ENCODE measurements at places on chromosomes 5 and 9.

DNA sequence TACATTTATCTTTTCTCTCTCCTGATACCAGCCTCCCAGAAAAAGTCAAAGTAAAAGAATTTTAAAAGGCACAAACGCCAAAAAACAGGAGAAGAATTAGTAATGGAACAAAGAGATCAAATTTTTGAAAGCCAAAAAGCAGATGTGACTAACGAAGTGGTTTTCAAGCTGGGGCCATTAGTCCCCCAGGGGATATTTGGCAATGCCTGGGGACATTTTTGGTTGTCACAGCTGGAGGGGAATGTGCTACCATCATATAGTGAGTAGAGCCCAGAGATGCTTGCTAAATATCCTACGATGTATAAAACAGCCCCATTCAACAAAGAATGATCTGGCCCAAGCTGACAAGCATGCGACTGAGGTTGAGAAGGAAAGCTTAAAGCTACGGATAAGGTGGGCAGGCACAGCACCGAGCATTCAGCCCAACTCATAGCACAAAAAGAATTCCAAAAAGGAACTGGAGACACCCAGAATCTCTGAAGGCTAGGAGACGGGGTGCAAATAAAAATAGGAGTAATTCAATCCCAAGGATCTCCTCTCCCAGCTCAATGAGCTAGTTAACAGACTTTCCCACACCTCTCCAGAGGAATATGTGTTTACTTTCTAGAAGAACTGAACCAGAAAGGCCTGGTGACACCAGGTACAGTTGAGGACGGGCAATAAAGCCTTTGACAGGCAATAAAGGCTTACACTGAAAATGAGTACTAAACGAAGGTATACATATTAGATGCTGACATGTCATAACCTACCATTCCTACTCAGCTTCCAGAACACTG is 269.0 kb downstream of the DENND1A start:
- DNase-seq = no peak

GRCh38 chr9:33815781-33816180 is 1.2 kb upstream of the UBE2R2 start:
- no peak for DNase-seq

DNA sequence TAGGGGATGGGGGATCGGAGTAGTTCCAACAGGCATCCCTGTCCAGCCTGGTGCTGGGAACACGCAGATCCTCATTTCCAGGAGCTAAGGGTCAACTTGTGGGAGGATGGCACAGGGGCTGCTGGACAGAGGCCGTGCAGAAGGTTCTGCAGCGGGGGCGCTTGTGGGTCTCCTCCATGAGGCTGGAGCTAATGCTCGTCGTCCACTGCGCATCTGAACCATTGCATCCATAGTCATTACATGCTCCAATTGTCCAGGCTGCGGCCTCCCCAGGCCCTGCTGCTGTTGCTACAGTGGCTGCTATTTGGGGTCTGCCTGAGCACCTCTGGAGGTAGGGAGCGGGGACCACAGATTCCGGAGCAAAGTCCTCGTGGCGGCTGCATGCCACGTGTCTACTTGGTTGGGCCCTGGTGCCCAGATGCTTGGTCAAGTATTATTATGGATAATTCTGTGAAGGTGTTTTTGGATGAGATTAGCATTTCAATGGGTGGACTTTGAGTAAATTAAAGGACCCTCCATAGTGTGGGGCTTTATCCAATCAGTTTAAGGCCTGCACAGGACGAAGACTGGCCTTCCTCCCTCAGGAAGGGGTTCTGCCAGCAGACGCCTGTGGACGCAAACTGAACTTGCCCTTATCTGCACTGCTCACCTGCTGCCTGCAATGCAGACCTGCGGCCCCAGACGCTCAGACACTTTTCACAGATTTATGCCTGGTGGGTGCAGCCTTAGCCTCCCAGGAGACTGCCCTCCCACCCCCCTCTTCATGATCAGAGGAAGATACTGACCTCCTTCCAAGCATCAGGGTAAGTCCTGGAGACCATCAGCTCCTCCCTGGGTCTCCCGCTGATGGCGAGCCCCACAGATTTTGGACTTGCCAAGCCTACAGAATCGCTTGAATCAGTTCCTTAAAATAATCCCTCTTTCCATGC is 127.5 kb upstream of the IRX4 start:
- DNase-seq = no peak

DNA sequence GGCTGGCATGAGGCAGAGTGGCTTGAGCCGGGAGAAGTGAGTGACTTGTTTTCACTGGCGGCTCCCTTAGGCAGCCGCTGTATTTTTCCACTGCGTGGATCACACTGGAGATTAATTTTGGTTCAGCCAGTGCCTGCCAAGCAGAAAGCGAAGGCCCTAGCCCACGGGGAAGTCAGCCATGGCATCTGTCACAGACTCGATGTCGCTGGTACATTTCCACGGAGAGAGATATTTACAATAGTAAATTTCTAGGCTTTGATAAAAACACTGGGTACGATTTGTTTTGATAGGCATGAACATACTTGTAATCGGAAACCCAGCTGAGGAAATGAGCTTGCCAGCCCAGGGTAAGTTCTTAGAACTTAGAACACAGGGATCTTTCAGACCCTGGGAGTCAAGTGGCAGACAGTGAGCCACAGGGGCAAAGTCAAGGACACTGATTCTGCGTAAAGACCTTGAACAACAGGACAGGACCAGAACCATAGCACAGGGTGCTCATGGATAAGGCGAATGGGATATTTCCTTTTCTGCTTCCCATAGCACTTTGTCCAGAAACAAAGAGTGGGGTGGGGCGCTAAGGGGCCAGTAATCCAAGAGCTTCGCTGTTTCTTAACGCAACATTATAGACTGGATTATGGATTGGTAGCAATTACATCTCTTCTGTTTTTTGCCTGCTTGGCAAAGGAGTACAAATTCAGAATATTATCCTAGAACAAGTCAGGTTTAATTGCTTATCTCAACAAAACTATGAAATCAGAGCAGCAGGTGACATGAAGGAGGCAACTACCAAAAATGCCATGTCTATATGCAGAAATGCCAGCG is 4.5 kb downstream of the DUSP1 start:
- no peak for DNase-seq

GRCh38 chr9:128882677-128883603 is 1.0 kb downstream of the LRRC8A start:
- DNase-seq = peak; percentile 29

DNA sequence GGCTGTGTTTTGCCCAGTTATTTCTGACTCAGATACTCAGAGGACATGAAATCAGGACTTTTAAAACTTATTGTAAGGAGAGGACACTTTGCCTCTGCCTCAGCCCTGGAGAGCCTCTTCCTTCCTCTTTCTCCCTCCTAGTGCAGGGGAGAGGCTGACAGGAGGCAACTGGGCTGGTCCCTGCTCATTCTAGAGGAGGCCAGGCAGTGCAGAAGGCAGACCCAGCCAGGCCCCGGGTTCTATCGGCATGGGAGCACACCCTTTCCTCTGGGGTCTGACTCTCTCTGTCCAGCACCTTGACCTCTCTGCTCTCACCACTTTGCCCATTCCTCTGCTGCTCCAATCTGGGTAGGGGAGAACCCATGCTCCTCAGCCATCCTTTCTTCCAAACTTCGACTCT is 16.0 kb upstream of the SMIM32 start:
- no peak for DNase-seq

DNA sequence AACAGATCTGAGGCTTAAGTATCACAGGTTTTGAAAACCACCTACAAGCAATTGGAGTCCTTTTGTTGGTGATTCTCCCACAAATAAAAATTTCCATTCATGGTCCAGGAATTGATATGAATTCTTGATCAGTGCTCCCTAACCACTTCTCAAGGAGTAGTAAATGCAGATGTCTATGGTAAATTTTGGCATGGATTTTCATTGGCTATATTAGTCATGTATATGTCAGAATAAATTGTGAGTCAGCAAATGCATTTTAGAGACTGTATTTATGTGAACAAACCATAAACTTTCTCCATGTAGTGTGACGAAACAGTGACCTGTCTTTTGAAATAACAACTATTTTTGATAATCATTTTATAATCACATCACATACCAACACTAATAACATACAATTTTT is 611.1 kb downstream of the HTR1A start:
- no peak for DNase-seq

- DNase-seq = no peak
Observed at GRCh38 chr9:113588242-113588810, 124.8 kb downstream of the RGS3 start.

DNA sequence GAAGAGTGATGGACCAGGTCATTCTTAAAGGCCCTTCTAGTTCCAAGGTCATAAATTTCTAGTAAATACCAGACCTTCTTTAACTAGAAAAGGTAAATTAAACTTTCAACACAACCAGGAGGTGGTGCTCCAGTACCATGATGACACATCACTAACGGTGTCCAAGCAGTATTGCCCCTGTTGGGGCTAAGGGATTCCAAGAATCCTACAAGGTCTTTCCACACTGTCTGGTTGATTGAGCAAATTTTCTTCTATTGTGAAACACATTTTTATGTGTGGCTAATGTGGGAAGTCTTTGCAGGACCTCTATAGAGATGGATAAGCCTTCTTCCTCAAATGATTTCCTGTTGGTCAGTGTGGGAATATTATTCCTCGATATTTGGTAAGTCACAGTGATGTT is 459.6 kb upstream of the PAPPA start:
- DNase-seq = no peak

DNA sequence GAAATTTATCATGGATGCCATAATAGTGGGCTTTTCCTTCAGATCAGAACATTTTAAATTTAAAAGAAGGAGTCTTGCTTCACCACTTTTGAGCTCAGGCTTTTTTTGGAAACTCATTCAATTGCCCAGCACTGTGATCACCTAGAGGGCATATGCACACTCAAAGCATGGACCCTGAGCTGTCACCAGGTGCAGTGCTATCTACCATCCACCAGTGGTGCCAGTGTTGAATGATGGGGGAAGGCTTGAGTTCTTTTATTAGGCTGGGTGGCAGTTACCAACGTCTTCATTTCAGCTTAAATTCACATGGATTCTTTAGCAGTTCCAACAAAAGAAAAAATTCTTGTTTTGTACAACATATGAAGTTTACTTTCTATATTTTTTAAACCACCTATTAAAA is 164.1 kb downstream of the CFAP90 start:
- no peak for DNase-seq

- DNase-seq = no peak
Observed at GRCh38 chr5:59483971-59484472, 409.5 kb downstream of the PDE4D start.

- DNase-seq = no peak
Observed at GRCh38 chr5:160493806-160494338, 72.2 kb downstream of the PTTG1 start.

GRCh38 chr9:78557540-78557939 is 260.6 kb downstream of the PSAT1 start:
- DNase-seq = no peak

DNA sequence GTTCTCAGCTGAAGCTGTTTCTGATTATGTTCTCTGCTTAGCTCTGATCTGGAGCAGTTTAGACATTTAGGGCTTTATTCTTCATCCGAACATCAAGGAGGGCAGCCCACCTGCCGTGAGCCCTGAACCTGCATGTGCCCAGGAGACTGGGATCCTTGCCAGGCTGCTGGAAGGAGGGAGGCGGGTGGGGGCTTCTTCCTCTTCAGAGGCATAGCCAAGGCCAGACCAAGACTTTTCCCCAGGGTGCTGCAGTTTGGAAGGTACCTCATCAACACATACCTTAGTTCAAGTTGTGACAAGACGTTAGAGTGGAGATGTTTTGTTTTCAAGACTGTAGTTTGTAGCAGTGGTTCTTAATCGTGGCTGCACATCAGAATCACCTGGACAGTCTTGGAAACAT is 64.9 kb downstream of the RALGPS1 start:
- DNase-seq = no peak
